ENCODE measurements at places on chromosomes 7 and 10.

- no peak for DNase-seq
These were observed 490.7 kb downstream of the TYW1 start for GRCh38 chr7:67487316-67487715.

DNA sequence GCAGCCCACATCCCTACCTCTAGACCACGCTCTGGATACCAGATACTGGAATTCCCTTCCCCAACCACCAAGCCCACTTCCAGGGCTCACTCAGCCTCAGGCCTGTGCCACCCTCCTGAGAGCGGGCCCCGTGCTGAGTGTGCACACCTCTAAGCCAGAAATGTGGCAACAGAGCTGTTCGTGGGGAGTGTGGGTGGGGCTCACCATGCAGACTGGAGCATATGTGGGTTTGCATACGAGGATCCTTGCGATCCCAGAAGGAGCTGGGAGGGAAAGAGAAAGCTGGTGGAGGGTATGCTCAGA lies 13.0 kb upstream of the LIMK1 start:
- no peak for DNase-seq

DNA sequence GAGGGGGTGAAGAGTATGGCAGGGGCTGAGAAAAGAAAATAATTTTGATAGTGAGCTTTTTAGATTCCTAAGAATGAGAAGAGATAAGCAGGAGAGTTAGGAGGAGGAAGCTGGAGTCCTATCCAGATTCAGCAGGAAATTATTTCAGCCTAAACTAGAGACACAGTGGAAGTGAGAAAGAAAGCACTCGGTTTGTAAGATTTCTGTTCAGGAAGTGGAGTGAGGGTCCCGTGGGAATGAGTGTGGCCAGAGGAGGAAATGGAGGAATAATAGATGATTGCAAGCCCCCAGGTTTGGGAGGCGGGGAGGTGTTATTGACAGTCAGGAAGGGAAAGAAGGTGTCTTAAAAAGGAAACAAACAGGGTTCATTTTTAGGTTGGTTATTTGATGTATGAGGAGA lies 84.8 kb upstream of the NRP1 start:
- DNase-seq, result no peak

- DNase-seq, result no peak
These were observed 32.4 kb upstream of the HSPA12A start for GRCh38 chr10:116774728-116775151.

GRCh38 chr7:141701489-141702046 lies 398 bp downstream of the DENND11 start:
- peak; percentile 66 for DNase-seq

DNA sequence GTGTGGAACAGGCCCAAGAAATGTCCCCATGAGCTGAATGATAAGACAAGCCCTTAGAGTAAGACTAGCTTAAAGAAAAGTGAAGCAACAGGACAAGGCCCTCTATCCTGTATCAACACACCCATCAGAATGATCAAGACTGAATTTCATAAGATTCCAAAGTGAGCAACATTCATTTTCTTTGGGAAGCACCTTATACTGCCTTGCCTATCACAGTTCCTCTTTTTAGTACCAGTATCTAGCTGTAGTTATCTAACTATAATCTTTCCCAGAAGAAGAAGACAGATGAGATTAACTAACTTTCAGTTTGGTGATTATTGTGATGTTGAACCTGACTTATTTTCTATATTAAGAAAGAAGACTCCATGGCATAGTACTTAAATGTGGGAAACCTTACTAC lies 391.2 kb downstream of the PHTF2 start:
- DNase-seq, result no peak

All from CD4-positive, alpha-beta T cell treated with Interleukin-6 at 100 ng/mL for 8 hours (primary cell).